Breast epithelium (tissue), 4 donors: ENCODE measurements at places on chromosomes 1 and 21.

DNA sequence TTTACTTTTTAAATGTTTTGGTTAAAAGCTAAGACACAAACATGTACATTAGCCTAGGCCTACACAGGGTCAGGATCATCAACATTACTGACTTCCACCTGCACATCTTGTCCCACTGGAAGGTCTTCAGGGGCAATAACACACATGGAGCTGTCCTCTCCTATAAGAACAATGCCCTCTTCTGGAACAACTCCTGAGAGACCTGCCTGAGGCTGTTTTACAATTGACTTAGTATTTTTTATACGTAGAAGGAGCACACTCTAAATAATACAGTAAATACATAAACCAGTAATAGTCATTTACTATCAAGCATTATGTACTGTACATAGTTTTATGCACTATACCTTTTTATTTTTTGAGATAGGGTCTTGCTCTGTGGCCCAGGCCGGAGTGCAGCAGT is 14.1 kb upstream of the MOB3C start:
- no peaks in the 10 kb centered on the region for H3K4me1 ChIP-seq
- H3K27me3 ChIP-seq, result no peaks in the 10 kb centered on the region
- no peak for DNase-seq
- no peak overlapping the region for H3K4me3 ChIP-seq

GRCh38 chr1:115466433-115466832 is 128.4 kb upstream of the NGF start:
- DNase-seq, result no peak
- no peaks in the 10 kb centered on the region for H3K27me3 ChIP-seq
- H3K4me3 ChIP-seq, result no peak overlapping the region

DNA sequence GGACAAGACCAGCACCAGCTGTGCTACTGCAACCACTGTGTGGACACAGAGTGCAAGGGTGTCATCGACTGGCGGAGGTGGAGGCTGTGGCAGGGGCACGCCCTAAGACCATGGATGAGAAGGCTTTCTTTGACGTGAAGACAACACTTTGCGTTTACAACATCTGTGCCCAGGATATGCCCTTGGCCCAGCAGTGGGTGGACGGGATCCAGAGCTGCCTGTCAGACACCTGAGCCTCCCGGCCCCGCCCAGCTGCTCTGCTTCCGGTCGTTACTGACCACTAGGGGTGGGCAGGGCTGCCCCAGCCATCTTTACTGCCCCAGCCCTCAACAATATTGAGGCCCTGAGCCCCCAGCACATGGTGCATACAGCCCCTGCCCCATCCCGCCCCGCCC is 21.4 kb upstream of the NPPB start:
- no peak overlapping the region for H3K4me3 ChIP-seq
- no peak for DNase-seq
- no peaks in the 10 kb centered on the region for H3K27me3 ChIP-seq
- H3K4me1 ChIP-seq, result no peaks in the 10 kb centered on the region

DNA sequence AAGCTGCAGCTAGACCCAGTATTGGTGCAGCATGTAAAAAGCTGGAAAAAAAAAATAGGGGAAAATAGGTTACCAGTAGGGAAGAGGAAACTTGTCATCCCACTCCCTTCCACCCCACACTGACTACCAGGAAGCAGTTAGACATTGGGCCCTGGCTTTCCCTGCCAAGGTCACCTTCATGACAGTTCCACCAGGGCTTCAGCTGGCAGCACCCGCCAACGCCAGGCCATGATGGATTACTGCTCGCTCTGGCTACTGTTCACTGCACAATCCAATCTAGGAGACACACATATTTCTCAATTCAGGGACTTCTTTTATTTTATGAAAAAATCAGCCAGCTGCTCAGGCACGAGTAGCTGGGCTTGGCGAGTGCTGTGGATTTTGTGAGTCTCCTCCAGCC is 127.7 kb downstream of the DMRTA2 start:
- DNase-seq, result no peak
- no peaks in the 10 kb centered on the region for H3K36me3 ChIP-seq
- no peak overlapping the region for H3K4me3 ChIP-seq
- H3K27me3 ChIP-seq, result no peaks in the 10 kb centered on the region

- H3K4me3 ChIP-seq, result no peak overlapping the region
- no peak for DNase-seq
- H3K36me3 ChIP-seq, result no peaks in the 10 kb centered on the region
- H3K4me1 ChIP-seq, result no peaks in the 10 kb centered on the region
These were observed 86.7 kb upstream of the ZRANB2 start for GRCh38 chr1:71167505-71167904.

DNA sequence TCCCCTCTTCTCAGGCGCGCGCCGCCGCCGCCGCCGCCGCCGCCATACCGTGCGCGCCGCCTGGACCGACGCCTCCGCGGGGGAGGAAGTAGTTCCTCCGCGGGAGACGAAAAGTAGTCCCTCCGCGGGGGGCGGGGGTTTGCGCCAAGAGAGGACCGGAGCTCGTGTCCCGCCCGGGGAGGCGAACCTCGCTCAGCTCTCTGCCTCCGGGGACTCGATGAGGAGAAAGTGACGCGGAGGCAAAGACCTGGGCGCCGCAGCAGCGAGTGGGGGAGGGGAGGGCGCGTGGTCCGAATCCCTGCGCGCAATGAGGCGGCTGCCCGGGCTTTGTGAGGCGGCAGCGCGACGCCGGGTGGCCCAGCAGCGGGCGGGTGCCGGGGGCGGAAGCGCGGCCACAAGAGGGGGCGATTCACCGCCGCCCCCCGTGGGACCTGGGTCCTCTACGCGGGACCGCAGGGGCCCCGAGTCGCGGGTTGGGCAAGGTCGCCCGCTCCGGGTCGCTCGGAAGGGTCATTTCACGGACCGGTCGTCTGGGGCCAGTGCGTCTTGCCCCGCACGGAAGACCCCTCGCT is at the start of gene BRWD1:
BRWD1 (minus strand) TSS at position 62 of the 572 bp plus-strand sequence. CDS start 141 bp downstream, outside the sequence.
- peak; percentile 53 for DNase-seq
- no peaks in the 10 kb centered on the region for H3K4me1 ChIP-seq
- H3K4me3 ChIP-seq, result peak within 1 kb of the TSS; percentile 84
- H3K36me3 ChIP-seq, result no peaks in the 10 kb centered on the region
- peak within 1 kb of the TSS; percentile 95 for H3K27ac ChIP-seq
